Left renal pelvis (tissue), 4 donors: ENCODE measurements at places on chromosomes 1 and 21. TPM values are rescaled to one million over a fixed set of nuclear protein-coding genes. Genes with fewer than 3 reads are reported as not detected.

RAP1GAP gene
- 23.8 TPM for polyA plus RNA-seq

- no peak for DNase-seq
Observed at GRCh38 chr1:182128502-182128901, 67.0 kb upstream of the ZNF648 start.

CASQ1 gene
- 0.26 TPM for polyA plus RNA-seq

- peak; percentile 46 for DNase-seq
Observed at GRCh38 chr1:32063261-32063681, 9.5 kb upstream of the TMEM39B start.

- DNase-seq: no peak
Observed at GRCh38 chr1:89355056-89355455, 8.8 kb upstream of the GBP6 start.

- no peak for DNase-seq
Observed at GRCh38 chr1:24996983-24997893, 67.2 kb upstream of the RUNX3 start.

GRCh38 chr1:41414296-41414695, 53.1 kb downstream of the FOXO6 start:
- no peak for DNase-seq

- DNase-seq: no peak
Observed at GRCh38 chr1:196381544-196381943, 226.7 kb downstream of the KCNT2 start.
